Stimulated activated CD8-positive, alpha-beta memory T cell treated with anti-CD3 and anti-CD28 coated beads, Interleukin-4, amount 100 ng/mL, for 24 hours (primary cell): ENCODE measurements at places on chromosomes 2 and 18.

DNA sequence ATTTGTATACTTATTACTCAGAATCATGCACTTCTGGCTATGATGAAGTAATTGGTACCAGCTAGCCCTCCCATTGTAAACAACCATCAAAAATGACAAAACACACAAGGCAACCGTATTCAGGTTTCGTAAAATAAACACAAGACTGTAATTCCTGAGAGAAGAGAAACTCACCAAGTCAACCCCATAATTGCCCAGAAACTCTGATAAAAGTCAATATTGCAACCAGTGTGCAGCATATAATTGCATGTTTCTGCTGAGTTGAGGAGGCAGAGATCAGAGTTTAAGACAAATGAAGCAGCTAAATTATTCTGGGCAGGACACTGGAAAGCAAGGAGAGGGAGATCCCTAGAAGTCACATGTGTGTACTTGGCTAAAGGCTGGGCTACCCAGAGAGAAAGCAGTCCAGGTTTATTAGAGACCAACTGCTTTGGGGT lies 90.3 kb downstream of the ROCK2 start:
- no peak for DNase-seq

DNA sequence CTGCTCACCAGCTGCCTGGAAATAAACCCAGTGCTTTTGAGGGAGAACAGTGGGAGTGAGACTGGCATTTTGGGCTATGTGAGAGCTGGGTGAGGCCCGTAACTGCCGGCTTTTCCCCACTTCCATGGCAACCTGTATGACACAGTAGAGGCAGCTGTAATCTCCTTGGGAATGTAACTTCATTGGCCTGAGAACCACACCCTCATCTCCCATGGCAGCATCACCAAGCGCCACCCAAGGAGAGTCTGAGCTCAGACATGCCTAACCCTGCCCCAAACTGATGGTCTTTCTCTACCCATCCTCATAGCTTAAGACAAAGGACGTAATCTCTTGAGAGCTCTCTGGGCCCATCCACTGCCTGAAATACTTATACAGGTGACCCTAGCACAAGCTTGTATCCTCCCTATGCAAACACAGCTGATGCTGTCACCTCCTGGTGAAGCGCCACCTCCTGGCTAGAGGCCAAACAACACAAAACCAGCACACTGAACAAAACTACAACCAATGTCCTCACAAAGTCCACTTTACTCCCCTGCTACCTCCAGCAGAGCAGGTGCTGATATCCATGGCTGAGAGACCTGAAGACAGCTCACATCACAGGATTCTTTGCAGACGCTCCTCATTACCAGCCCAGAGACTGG lies 763.4 kb upstream of the NRXN1 start:
- no peak for DNase-seq

DNA sequence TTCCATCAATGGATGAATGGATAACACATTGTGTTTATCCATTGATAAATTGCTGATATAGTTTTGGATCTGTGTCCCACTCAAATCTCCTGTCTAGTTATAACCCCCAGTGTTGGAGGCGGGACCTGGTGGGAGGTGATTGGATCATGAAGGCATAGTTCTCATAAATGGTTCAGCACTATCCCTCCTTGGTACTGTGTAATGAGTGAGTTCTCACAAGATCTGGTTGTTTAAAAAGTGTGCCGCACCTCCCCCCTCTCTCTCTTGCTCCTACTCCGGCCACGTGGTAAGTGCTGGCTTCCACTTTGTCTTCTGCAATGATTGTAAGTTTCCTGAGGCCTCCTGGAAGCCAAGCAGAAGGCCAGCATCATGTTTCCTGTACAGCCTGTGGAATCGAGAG lies 23.9 kb upstream of the SPATA3 start:
- no peak for DNase-seq

- DNase-seq, result no peak
Observed at GRCh38 chr2:204545861-204546735, 823 bp downstream of the PARD3B start.

DNA sequence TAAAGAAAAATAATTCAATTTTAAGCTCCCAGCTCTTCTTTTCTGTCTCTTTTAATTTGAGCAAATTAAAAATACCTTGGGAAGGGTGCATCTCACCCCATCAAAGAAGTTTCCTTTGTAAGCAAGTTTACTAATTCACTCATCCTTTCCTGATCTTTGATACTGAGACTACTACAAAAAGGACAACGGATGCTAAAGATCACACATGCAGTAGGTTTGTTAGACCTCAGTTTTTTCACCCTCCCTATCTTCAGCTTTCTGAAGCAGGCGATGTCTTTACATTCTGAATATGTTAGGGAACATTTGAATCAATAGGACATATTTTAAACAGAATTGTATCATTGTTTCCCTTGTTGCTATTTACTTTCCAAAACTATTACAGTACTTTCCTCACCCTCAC lies 6.0 kb upstream of the HNRNPLL start:
- DNase-seq, result no peak

DNA sequence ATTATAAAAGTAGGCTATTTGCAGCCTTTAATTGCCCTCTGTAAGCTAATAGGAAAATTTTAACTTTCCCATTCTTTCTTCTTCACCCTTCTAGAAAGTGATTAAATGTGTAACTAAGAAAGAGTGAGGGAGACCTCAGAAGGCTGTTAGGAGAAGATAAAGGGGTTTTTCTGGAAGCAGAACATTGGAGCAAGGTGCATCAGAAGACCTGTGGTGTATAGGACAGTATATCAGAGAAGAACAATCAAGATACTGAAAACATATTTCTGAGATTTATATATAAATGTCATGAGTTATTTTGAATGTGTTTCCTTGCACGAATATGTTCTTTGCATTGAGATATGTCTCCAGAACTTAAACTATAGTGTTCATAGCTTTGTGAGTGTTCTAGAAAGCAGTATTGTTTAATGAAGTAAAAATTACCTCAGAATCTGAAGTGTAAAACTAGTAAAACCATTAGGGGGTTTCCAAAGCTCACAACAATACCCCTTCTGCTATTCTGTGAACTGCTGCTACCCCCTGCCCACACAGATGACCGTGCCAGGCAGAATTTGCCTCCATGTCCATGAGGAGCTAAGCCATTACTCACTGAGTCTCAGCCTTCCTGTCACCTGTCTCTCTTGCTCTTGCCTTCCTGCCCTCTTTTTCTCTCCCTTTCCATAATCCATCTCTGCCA lies 537.9 kb downstream of the EPHA4 start:
- DNase-seq, result no peak

GRCh38 chr2:34570266-34570872 lies 971.3 kb upstream of the FAM98A start:
- DNase-seq, result no peak

GRCh38 chr2:240437861-240438809 lies 2.7 kb downstream of the GPC1 start:
- DNase-seq, result peak; percentile 52

DNA sequence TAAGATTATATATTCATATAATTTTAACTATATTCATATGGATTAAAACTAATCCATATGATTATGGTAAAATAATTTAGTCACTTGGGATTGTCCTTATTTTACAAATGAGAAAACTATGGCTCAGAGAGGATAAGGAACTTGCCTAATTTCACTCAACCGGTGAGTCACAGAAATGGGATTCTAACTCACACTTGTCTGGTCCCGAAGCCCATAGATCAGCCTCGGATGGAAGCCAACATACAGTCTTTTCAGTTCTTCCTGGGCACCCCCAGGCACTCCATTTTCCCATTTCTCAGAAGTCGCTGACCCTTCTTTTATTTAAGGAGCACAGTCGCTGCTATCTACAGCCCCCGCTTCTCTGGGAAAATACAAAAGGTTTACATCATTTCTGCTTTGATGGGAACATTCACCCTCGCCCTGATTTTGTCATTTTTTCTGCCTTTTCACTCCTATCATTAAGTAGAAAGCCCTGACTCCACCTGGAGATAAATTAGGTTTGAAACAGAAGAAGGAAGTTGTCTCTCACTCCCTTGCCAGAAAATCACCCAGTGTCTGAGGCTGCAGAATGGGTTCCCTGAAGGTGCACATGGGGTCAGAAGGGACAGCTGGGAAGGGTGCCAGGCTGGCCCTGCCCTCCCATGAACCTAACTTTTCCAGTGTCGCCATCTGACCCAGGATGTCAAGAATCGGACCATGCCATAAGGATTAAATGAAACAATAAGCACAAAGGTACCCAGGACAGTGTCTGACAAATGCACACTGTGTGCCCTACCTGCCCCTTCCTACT lies 36.6 kb downstream of the CYP1B1 start:
- DNase-seq, result no peak

GRCh38 chr2:113309655-113310387 lies 31.1 kb upstream of the PAX8 start:
- DNase-seq, result no peak

- no peak for DNase-seq
Observed at GRCh38 chr2:127465258-127465657, 47.0 kb downstream of the PROC start.

DNA sequence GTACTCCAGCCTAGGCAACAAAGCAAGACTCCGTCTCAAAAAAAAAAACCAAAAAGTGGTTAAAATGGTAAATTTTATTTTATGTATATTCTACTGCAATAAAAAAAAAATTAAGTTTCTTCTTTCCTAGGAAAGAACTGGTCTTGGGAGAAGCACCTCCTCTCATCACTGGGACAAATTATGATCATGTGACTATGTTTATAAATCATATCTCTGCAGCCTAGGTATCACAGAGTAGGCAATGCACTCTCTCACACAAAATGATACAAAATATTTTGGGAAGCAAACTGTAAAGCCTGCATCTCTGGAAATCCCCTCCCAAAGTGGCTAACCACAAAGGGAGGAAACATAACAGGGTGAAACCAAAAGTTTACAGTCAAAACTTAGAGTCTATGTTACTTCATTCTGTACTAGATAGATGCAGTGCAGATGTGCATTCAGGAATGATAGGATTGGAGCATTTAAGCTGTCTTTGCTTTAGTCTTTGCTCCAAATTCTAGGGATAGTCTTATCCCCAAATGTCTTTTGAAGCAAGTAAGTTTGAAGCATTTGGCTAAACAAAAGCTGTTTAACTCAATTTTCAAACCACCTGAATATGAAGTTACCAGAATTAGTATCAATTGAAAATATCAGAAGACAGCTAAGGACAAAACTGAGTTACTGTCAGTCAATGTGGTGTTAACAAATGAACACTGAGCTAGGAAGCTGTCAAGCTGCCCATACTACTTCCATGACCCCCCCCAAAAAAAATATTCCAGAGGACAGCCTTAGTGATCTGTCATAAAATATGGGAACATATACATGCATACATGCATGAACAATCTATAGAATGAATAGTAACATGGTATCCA lies 21.1 kb upstream of the MALT1 start:
- DNase-seq, result no peak

DNA sequence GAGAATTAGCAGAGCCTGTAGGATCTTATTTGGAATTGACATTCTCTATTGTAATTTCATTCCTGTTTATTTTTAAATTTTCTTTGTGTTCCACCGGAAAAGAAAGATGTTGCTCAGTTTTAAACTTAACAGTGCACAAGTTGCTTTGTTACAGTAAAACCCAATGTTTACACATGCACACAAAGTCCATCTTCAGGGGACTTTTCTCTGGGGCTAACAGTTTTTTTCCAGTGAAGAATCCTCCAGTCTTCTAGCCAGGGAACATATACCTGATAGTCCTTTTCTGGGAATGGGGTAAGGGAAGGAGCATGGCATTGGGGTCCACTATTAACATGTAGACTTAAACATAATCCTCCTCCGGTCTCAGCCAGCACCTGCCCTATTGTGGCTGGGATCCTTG lies 25.2 kb upstream of the MRPL33 start:
- DNase-seq, result no peak

GRCh38 chr18:75507636-75508035 lies 80.1 kb upstream of the SMIM21 start:
- DNase-seq, result no peak

- no peak for DNase-seq
Observed at GRCh38 chr2:138490673-138491494, 10.7 kb upstream of the SPOPL start.
